HFFc6 (cell line): ENCODE measurements at places on chromosomes 16 and 17. TPM values are rescaled to one million over a fixed set of nuclear protein-coding genes. Genes with fewer than 3 reads are reported as not detected.
A peak's percentile ranks its signal among the peaks of the same experiment; 100 is the strongest.

Gene TPSB2
- total RNA-seq: not detected in 2 replicates

Gene KRT32
- not detected in 3 replicates for total RNA-seq

Gene SOX8
- 0.09 TPM in 1 of 3 replicates, not detected in the others for total RNA-seq

Gene TMC7
- total RNA-seq: 0.42 to 0.66 TPM (median 0.49 TPM) in 3 replicates

Gene HOXB9
- not detected in 3 replicates for total RNA-seq

Gene UNC45B
- total RNA-seq: not detected in 3 replicates

Gene EPN3
- total RNA-seq: not detected in 3 replicates

Gene KCNG4
- total RNA-seq: not detected in 3 replicates

Gene CES3
- total RNA-seq: 0.39 TPM in 1 of 3 replicates, not detected in the others

GRCh38 chr16:27304881-27305745 is 8.7 kb upstream of the IL4R start:
- peaks cover 17% of the 10 kb centered on the region for H3K4me1 ChIP-seq
- H3K36me3 ChIP-seq: peaks cover 12% of the 10 kb centered on the region
- no peak overlapping the region for H3K4me3 ChIP-seq
- peaks cover 1% of the 10 kb centered on the region; the same call in 1 of the 2 replicates for H3K27me3 ChIP-seq
- no peak for DNase-seq
- no peak overlapping the region for H3K27ac ChIP-seq

- H3K27ac ChIP-seq: no peak overlapping the region
- peaks cover 18% of the 10 kb centered on the region for H3K4me1 ChIP-seq
- no peak overlapping the region for H3K4me3 ChIP-seq
- no peaks in the 10 kb centered on the region; the same call in 1 of the 2 replicates for H3K36me3 ChIP-seq
These were observed 28.3 kb downstream of the LYRM1 start for GRCh38 chr16:20928774-20929411.

DNA sequence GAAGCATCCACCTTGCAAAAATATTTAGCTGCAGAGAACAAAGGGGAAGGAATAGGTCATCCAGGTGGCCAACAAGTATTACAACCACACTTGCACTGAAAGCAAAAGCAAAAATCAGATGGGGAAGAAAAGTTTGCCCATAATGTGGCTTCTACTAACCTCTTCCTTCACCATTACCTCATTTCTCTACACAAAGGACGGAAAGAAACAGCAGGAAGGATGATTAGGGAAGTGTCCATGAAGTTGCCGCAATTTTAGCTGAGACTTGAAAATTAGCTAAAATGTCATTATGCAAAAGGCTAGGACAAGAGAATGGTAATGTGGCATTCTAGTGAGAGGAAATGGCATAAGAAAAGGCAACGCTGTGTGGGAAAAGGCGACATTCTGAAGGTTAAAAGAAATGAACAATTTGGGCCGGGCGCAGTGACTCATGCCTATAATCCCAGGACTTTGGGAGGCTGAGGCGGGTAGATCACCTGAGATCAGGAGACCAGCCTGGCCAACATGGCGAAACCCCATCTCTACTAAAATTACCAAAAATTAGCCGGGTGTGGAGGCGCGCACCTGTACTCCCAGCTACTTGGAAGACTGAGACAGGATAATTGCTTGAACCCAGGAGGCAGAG is 13.7 kb downstream of the KANSL1 start:
- peak overlapping the region; percentile 8; the same call in 1 of the 2 replicates for H3K27ac ChIP-seq
- no peak for DNase-seq
- H3K36me3 ChIP-seq: peaks cover 4% of the 10 kb centered on the region; the same call in 1 of the 2 replicates
- peaks cover 64% of the 10 kb centered on the region for H3K4me1 ChIP-seq
- H3K27me3 ChIP-seq: no peaks in the 10 kb centered on the region
- H3K4me3 ChIP-seq: no peak overlapping the region

DNA sequence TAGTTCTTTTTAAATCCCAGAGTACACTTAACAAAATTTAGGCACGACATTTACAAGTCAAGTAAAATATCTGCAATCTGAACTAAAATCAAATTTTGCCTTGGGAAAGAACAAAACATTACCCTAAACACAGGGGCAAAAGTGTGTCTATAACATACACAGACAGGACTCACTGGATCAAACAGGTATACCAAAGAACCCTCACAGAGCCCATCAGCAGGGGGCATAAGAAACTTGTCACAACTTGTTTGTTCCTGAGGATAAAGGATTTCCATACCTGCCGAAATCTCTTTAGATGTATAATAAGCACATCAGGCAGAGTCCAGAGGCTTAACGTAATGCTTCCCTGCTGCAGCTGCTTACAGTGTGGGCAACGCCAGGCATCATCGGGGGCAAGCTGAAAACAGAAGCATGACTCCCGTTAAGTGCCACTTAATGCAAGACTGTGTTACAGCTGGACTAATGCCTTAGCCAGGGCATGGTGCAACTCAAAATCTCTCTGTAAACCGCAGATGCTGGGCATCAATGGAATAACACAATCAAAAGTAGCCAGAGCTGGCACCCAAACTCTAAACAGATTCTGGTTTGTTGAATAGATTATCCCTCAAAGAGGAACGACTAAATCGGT is 67.0 kb downstream of the USP31 start:
- no peak for DNase-seq
- peaks cover 1% of the 10 kb centered on the region; the same call in 1 of the 2 replicates for H3K27me3 ChIP-seq
- peaks cover 10% of the 10 kb centered on the region for H3K4me1 ChIP-seq
- H3K27ac ChIP-seq: peak overlapping the region; percentile 18
- peaks cover 26% of the 10 kb centered on the region for H3K36me3 ChIP-seq

- no peak for DNase-seq
- peaks cover 30% of the 10 kb centered on the region for H3K27me3 ChIP-seq
- no peak overlapping the region for H3K27ac ChIP-seq
- H3K4me1 ChIP-seq: peaks cover 11% of the 10 kb centered on the region
- H3K4me3 ChIP-seq: no peak overlapping the region
These were observed 80.8 kb upstream of the CRHR1 start for GRCh38 chr17:45703348-45703747.

- H3K4me3 ChIP-seq: peak overlapping the region; percentile 93
- H3K27ac ChIP-seq: peak overlapping the region; percentile 94
- no peaks in the 10 kb centered on the region; the same call in 1 of the 2 replicates for H3K27me3 ChIP-seq
These were observed 1.5 kb upstream of the UBALD1 start for GRCh38 chr16:4616047-4616811.

- no peaks in the 10 kb centered on the region for H3K36me3 ChIP-seq
- no peak for DNase-seq
- no peaks in the 10 kb centered on the region for H3K27me3 ChIP-seq
- no peak overlapping the region for H3K4me3 ChIP-seq
These were observed 17.2 kb upstream of the UTP6 start for GRCh38 chr17:31918701-31919128.

DNA sequence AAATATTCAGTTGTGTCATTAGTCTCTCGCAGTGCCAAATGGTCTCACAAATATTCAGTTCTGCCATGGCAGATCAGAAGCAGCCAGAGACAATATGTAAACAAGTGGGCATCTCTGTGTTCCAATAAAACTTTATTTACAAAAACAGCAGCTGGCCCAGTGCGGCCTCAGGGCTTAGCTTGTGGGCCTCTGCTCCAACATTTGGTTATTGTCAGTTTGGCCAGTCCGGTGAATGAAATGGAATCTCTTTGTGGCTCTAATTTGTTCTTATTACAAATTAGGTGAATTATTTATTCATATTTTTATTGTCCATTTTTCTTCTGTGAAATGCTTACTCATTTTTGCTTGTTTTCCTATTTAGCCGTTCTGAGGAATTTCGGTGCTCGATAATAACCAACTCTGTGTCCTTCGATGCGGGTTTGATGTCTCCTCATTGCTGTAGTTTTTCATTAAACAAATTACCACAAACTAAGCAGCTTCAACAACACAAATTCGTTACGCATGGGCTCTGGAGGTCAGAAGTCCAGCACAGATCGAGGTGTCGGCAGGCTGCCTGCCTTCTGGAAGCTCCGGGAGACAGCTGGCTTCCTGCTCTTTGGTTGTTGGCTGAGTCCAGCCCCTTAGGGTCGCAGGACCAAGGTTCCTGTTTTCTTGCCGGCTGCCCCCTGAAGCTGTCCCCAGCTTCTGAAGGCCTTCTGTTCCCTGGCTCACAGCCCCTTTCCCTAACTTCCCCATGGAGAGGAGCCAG is 4.1 kb upstream of the SLC38A10 start:
- no peak overlapping the region for H3K4me3 ChIP-seq
- H3K27me3 ChIP-seq: peaks cover 2% of the 10 kb centered on the region
- no peak for DNase-seq

DNA sequence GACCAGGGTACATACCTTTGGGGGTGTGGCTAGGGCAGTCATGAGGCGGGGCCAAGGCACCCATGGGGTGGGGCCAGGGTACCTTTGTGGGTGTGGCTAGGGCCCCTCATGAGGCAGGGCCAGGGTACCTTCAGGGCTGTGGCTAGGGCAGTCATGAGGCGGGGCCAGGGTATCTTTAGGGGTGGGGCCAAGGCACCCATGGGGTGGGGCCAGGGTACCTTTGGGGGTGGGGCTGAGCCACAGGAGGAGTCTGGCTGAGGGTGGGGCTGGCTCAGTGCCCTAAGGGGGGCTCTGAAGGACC is 3.5 kb downstream of the GNG13 start:
- peaks cover 11% of the 10 kb centered on the region for H3K27me3 ChIP-seq
- no peaks in the 10 kb centered on the region for H3K4me1 ChIP-seq
- no peaks in the 10 kb centered on the region for H3K36me3 ChIP-seq

DNA sequence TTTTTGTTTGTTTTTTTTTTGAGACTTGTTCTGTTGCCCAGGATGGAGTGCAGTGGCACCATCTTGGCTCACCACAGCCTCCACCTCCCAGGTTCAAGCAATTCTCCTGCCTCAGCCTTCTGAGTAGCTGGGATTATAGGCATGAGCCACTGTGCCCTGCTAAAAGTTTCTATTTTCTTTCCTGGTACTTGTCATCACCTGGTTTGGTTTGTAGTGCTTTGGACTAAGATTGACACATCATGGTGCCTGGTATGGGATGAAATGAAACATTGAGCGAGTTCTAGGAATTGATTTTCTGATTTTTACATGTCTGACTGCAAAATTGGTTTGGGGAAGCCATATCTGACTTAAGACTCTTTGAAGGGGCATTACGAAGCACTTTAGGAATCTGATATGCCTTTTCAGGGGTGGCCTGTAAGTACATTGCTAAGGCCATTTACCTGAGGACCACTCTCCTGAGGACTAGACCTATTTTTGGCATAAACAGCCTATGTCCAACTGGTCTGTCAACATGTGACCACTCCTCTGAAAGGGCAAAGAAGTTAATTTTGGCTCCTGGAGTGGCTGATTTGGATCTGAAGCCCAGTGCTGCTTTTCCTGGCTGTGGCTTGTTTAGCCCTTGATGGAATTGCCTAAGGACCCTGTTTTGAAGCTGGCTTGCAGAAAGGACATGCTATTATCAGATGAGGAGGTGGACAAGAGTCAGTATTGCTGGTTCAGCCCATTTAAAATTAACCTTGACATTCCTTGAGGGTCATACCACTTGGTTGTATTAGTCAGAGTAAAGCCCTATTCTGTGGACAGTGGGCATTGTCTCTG is 18.4 kb upstream of the TBKBP1 start:
- H3K27me3 ChIP-seq: no peaks in the 10 kb centered on the region
- no peak for DNase-seq
- H3K4me3 ChIP-seq: no peak overlapping the region
- peaks cover 7% of the 10 kb centered on the region for H3K4me1 ChIP-seq
- peaks cover 67% of the 10 kb centered on the region for H3K36me3 ChIP-seq
- no peak overlapping the region for H3K27ac ChIP-seq

DNA sequence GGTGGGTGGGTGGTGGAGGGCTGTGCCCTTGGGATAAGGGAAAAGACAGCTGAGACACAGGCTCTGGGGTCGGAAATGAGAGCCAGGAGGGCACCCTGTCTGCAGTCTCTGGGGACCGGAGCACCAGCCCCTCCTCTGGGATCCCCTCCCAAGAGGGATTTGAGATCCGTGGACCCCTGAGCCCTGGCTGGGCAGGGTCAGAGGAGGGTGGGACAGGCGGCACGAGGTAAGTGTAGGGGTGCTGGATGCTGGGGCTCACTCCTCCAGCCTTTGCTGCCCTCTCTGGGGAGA is 425 bp downstream of the SGSH start:
- no peak for DNase-seq
- peak overlapping the region; percentile 94 for H3K4me3 ChIP-seq
- peaks cover 17% of the 10 kb centered on the region for H3K36me3 ChIP-seq
- no peaks in the 10 kb centered on the region; the same call in none of the 2 replicates for H3K27me3 ChIP-seq

DNA sequence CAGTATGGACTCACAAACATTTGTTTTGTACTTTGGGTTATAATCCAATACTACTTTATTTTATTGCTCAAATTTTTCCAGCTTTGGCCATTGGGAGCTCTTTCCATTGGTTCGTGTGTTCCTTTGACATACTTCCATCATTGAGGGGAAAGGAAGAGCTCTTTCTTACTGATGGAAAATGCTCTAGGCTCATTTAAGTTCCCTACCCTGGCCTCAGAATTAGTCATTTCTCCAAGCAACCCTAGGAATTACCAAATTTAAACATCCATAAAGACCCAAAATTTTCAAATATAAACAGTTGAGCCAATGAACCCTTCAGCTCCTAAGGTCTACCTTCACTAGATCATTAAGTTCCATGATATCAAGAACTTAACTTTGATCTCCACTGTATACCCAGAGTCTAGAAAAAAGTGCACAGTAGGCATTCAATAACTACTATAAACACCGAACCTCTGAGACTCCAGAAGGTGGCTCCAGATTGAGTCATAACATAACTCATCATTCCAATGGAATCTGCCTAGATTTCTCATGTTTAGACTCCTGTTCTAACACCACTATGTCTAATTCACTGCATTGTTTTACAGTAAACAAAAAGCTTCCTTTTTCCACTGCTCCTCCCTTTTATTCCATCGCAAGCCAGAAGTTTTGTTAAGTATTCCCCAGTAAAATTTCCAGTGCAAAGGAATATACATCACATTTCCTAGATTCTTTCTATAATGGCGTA is 39.0 kb downstream of the SMURF2 start:
- H3K4me1 ChIP-seq: peaks cover 60% of the 10 kb centered on the region
- peak overlapping the region; percentile 81 for H3K27ac ChIP-seq
- peak; percentile 89 for DNase-seq
- H3K4me3 ChIP-seq: peak overlapping the region; percentile 61

DNA sequence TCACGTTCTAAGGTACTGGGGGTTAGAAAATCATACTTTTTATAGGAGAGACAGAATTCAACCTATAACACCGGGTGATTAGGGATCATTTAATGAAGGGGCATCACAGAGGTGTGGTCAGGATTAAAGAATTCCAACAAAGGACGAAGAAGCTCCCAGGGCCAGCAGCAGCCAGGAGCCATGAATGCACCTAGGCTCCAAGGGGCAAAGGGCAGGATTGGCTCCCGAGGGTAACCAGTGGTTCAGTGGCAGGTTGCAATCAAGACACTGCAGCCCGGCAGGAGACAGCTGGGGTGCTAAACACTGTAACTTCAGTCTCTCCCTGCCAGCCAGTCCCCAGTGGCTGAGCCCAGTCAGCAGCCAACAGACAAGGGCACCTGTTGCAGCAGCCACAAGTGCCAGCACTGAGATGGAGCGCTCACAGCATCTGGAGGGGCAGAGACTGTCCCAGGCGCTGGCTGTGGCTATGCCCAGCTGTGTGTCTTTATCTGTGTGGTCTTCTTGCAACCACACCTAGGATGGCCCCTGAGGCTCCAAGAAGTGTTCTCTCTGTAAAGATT is 23.9 kb downstream of the DHRS7C start:
- H3K4me1 ChIP-seq: no peaks in the 10 kb centered on the region
- H3K27me3 ChIP-seq: peaks cover 3% of the 10 kb centered on the region
- no peaks in the 10 kb centered on the region for H3K36me3 ChIP-seq
- no peak overlapping the region for H3K4me3 ChIP-seq
- no peak overlapping the region for H3K27ac ChIP-seq

- no peak overlapping the region for H3K4me3 ChIP-seq
- H3K36me3 ChIP-seq: no peaks in the 10 kb centered on the region
- H3K27me3 ChIP-seq: peaks cover 28% of the 10 kb centered on the region
- no peak overlapping the region for H3K27ac ChIP-seq
- DNase-seq: no peak
These were observed 9.1 kb downstream of the ITGAM start for GRCh38 chr16:31268891-31269290.

- H3K27me3 ChIP-seq: no peaks in the 10 kb centered on the region
- no peaks in the 10 kb centered on the region for H3K36me3 ChIP-seq
- peaks cover 90% of the 10 kb centered on the region for H3K4me1 ChIP-seq
- peak overlapping the region; percentile 56 for H3K4me3 ChIP-seq
These were observed 859.1 kb upstream of the GOT2 start for GRCh38 chr16:59593194-59593661.
